Breast epithelium (tissue), 4 donors: ENCODE measurements at places on chromosomes 6 and 20.

GRCh38 chr6:137873273-137873762, 6.3 kb downstream of the TNFAIP3 start:
- DNase-seq: no peak

DNA sequence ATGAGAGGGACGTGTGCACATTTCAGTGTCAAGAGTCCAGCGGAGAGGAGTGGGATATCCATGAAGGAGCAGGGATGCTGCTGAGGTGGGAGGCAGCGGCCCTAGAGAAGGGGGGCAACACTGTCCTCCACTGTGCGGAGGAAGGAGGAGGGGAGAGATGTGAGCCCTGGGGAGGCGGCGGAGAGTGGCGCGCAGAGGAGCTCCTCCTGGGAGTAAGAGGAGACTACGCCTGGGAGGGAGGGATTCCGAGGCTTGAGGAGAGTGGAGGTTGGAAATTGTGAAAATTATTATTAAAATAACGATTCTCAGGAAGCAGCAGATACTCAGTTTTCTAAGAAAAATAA, 142.7 kb downstream of the CEP57L1 start:
- DNase-seq: no peak

DNA sequence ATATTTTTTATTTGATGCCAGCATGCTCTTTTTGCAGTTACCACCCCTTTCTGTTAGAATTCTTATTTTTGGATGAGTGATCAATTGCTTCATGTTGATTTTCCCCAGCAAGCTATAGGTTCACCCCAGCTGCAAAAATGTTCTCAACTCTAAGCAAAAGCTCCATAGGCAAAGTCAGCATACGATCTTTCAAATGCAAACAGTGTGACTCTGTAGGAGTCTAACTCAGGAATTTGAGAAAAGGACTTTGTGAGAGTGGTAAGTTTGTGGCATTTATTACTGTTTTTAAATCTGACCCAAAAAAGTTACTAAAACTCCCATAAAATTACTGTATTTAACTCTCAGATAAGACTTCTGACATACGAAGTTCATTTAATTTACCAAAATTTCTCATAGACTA, 134.9 kb upstream of the HSF2 start:
- DNase-seq: no peak

DNA sequence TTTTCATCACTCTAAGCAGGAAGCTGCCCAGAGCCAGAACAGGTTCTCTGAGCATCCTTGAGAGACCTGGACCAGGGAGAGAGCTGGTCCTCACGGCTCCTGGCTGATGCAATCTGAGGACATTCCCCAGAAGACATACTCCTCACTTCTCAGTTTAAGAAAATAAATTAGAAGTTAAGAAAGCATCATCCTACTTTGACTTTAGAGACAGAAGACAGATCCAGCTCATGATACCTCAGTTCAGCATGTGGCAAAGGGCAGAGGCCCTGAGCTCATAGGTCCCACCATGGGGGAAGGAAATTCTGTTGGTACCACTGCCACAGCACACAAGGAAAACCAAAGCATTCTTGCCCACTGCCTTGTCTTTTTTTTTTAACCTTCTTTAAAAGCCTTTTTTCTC, 378.1 kb upstream of the JARID2 start:
- DNase-seq: no peak

DNA sequence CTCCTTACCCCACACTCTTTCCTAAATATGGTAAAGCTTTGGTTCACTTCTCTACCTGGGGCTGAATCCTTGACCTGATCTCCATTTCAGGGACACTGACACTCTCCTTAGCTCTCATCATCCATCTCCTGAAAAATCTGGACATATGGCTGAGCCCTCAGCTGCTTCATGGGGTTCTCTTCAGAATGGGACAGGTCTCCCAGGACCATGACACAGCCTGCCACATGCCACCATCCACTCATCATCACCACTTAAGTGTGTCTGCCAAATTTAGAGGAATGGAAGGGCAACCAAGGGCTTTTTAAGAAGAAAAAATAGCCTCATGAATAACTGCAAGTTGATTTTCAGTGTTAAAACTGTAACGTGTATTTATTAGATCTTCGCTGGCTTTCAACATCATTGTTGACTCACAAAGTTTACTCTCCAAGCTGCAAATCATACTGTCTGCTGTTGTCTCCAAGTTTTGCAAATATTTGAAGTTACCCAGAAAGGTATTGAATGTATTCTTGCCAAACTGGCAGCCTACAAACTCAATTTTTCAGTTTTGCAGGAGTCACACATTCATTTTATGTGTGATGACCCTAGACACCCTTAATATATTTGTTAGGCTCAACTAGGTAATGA, 41.1 kb downstream of the HS3ST5 start:
- no peak for DNase-seq

GRCh38 chr6:16949716-16950115, 152.1 kb upstream of the STMND1 start:
- no peak for DNase-seq

DNA sequence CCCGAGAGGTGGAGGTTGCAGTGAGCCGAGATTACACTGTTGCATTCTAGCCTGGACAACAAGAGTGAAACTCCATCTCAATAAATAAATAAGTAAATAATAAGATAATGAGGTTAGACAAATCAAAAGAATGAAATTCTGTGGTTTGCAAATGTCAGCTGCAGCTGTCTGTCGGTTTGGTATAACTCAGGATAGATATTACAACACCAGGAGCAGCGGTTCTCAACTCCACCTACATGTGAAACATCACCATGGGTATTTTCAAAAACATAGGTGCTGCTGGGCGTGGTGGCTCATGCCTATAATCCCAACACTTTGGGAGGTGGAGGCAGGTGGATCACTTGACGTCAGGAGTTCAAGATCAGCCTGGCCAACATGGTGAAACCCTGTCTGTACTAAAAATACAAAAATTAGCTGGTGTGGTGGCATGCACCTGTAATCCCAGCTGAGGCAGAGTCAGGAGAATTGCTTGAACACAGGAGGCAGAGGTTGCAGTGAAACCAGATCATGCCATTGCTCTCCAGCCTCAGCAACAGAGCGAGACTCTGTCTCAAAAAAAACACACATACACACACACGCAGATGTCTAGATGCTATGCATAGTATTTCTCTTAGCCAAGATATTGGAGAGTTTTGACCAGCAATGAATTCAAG, 126.1 kb upstream of the LAMP5 start:
- no peak for DNase-seq

- no peak for DNase-seq
These were observed 301.2 kb downstream of the RNGTT start for GRCh38 chr6:88662163-88662580.

DNA sequence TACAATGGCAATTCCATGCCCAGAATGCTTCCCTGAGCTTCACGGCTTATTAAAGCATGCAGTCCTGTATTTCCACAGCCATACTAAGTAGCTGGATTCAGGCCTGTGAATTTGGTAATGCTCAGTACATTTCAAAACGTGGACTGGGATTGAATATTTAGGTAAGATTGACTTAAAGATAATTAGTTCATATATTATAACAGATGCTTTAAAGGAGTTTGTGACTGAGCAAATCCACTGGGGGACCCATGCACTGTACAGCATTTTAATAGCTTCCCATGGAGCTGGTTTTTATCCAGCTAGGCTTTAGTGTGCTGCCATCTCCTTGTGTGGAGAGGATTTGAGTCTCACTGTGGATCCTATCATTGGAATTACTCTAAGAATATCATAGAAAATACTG, 420.9 kb upstream of the FLRT3 start:
- no peak for DNase-seq

- DNase-seq: peak; percentile 18
These were observed 16.1 kb upstream of the ZNF217 start for GRCh38 chr20:53609491-53610445.

GRCh38 chr20:3919352-3919751, 30.2 kb downstream of the PANK2 start:
- DNase-seq: no peak

DNA sequence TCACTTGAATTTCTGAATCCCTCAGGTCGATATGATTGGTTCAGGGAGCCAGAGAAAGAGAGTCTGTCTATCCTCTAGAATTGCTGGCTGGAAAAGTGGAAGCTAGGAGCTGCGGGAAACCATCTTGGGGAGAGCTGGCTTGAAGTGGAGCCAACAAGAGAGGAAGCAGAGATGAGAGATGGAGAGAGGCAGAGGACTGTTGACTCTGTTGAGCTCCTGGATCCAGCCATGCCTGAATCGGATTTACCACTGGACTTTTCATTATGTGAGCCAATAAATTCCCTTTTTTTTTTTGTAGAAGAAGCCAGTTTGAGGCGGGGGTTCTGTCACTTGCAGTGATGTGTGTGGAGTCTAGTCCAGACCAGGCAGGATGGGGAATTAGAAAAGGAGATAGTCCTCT, 13.9 kb upstream of the SLC9A8 start:
- no peak for DNase-seq

GRCh38 chr6:593139-593906, 63.6 kb downstream of the HUS1B start:
- DNase-seq: no peak

GRCh38 chr20:50727792-50728485, 3.4 kb upstream of the PARD6B start:
- DNase-seq: no peak

DNA sequence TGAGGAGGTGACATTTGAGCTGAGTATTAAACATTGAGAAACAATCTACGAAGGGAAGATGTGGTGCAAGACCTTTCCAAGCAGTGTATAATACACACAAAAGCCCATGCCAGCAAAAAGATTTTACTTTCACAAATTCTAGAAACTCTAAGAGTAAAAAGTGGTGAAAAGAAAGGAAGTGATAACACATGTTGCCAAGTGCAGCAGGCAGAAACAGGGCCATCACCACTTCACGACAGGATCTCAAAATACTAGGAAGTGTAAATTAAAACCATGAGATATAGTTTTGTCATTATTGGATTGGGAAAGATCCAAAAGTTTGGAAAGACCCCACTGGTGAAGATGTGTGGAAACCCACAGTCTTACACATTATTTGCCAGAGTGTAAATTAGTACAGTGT, 1.7 kb upstream of the ENTPD6 start:
- DNase-seq: no peak

GRCh38 chr6:2162079-2162445, 83.3 kb downstream of the GMDS start:
- no peak for DNase-seq

GRCh38 chr6:70045413-70045812, 179.1 kb downstream of the COL19A1 start:
- DNase-seq: no peak
